Endothelial cell of coronary artery (primary cell): ENCODE measurements at places on chromosomes 6 and 20. TPM values are rescaled to one million over a fixed set of nuclear protein-coding genes. Genes with fewer than 3 reads are reported as not detected.

The PDYN gene
- not detected in 2 replicates for total RNA-seq

The PCMTD2 gene
- total RNA-seq: 32.5 and 41.4 TPM in 2 replicates

The C6orf163 gene
- total RNA-seq: 2.1 TPM in 2 replicates

The FRS3 gene
- 0.63 and 1.1 TPM in 2 replicates for total RNA-seq

The HLA-DQB1 gene
- total RNA-seq: not detected in 2 replicates

The SRXN1 gene
- 46.2 and 52.0 TPM in 2 replicates for total RNA-seq

The IL20RA gene
- not detected in 2 replicates for total RNA-seq

The L3MBTL3 gene
- total RNA-seq: 37.7 and 47.0 TPM in 2 replicates

The RIMS1 gene
- 0.09 and 14.0 TPM in 2 replicates for total RNA-seq

The PGC gene
- not detected in 2 replicates for total RNA-seq

The FOXF2 gene
- 0.09 TPM in 1 of 2 replicates, not detected in the other for total RNA-seq

The HSPA1L gene
- total RNA-seq: 0.72 and 0.85 TPM in 2 replicates

The HTR1E gene
- total RNA-seq: not detected in 2 replicates

The PREP gene
- 19.3 and 34.4 TPM in 2 replicates for total RNA-seq

The HTR1B gene
- 20.4 and 22.2 TPM in 2 replicates for total RNA-seq

The PACRG gene
- 0.45 TPM in 1 of 2 replicates, not detected in the other for total RNA-seq

The CLPSL2 gene
- not detected in 2 replicates for total RNA-seq
